Sigmoid colon (tissue), 7 donors: ENCODE measurements at places on chromosomes 2 and 18. TPM values are rescaled to one million over a fixed set of nuclear protein-coding genes. Genes with fewer than 3 reads are reported as not detected.
A peak's percentile ranks its signal among the peaks of the same experiment; 100 is the strongest.

The ZFAND2B gene
- 45.3 TPM for total RNA-seq

The EMILIN1 gene
- total RNA-seq: 225 TPM

The DYNC1I2 gene
- total RNA-seq: 133 TPM

The SLC23A3 gene
- total RNA-seq: 0.36 TPM

The SLC8A1 gene
- 337 TPM for total RNA-seq

The CD207 gene
- total RNA-seq: 0.71 TPM

The ZBTB7C gene
- total RNA-seq: 0.49 TPM

The SLC30A3 gene
- total RNA-seq: not detected

The GALM gene
- total RNA-seq: 35.2 TPM

The MAP3K20 gene
- 255 TPM for total RNA-seq

The MPHOSPH10 gene
- total RNA-seq: 21.0 TPM

The GCG gene
- not detected for total RNA-seq

GRCh38 chr2:178990533-178991241 is 59.2 kb downstream of the CCDC141 start:
- no peak for DNase-seq

- no peak for DNase-seq
Measured at GRCh38 chr2:117661619-117662018, 152.9 kb upstream of the DDX18 start.

GRCh38 chr2:220891405-220891804 is 680.7 kb downstream of the EPHA4 start:
- no peak for DNase-seq

DNA sequence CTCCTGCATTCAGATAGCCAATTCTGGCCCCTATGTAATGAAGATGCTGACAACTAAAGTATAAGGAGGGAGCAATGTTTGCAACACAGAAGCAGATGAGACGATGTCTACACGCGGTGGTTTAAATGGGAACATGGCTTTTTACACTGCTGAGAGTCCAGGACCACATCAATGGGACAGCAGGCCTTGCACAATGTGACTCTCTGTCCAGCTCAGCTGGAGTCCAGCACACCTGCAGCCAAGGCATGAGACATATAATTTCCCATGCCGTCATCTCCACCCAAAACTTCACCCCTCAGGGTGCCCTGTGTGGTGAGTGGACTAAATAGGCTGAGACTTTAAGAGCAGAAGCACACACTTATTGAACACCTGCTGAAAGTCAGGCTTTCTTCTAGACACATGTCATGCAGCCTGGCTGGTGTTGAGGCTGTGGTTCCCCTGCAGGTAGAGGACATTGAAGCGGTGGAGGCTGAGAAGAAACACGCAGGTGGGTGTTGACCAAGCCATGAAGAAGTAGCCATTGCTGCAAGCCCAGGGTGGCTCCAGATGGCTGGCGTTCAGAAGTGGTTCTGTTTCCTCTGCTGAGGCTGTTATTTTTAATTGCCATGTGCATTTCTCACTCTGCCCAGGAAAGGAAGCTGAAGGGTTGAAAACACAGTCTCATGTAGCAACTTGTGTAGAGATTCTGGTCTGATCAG is 345.6 kb downstream of the MYCN start:
- DNase-seq: no peak

DNA sequence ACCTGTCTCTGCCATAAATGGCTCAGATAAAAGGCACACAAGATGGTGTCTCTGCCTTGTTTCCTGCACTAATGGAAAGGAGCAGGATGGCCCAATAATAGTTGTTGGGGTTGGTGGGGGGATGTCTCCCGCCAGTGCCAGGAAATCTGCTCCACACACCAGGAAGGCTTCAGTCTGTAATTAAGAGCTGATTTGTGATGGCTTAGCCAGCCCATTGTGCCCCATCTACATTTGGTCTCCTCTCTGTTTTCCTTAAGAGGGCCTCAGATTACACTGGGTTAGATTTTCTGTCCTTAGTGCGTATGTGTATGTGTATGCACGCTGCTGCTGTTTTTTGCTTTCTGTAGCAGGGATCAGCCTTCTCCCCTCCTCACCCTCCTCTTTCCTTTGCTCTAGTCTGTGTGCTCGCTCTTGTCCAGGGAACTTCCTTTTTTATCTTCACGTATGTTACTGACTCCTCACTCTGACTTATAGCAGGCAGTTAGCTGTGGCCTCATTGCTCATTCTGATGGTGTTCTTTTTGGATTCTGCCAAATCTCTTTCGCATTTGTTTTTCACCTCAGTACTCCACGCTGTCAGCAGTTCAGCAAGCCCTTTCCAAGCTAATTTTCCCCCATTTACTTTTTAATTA is 33.4 kb upstream of the MGAT5 start:
- no peak for DNase-seq

DNA sequence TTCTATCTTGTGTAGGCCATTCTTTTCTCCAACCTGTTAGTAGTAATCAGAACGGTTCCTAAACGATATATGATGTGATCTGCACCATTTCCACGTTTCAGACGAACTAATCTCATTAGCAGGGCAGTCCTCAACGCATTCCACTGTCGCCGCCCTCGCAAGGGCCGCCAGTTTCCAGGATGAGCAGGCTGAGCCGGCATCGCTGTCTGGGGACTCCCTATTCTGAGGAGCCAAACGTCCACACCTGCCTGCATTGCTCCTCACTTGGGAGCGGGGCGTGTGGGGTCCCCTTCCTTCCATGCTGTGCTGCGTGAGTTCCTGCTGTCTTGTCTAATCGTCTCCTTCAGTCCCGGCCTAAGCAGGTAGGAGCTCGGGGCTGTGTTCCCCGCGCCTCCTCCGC is 76.6 kb downstream of the PSMG2 start:
- DNase-seq: no peak

- DNase-seq: peak; percentile 77
Measured at GRCh38 chr2:12769492-12770105, 52.9 kb downstream of the TRIB2 start.

DNA sequence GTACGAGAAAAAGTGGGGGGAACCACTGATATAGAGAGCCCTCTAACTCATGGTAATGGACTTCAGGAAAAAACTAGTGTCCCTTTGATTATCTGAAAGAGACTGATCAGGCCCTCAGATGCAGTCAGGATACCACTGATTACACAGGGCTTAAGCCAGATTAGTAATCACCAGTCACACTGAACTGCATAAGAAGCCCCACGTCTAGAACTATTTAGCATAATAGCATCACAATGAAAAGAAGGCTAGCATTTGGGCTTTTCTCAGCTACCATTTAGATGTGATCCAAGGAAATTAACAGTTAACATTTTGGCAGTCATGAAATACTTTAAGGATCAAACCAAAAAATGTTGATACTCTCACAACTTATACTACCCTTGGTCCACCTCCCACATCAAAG is 813.1 kb upstream of the POU3F3 start:
- no peak for DNase-seq

GRCh38 chr18:57660961-57661360 is 39.3 kb upstream of the NARS1 start:
- no peak for DNase-seq

DNA sequence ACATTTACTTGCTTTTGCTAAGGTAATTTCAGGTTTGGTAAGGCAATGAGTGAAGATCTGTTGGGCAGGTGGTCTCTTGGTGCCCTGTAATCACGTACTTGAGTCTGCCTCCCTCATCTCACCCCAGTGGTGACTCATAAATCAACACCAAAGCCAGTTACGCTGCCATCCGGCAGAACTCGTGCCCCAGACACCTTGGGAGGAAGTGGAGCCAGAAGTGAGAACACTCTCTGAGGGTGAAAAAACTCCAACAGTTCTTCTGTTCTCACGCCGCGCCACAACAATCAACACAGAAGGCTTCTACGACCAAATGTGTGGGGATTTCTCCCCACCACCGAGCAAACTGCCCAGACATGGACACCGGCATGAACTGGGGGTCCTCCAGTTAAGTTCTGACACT is 206.2 kb downstream of the ARL4C start:
- DNase-seq: peak; percentile 72

DNA sequence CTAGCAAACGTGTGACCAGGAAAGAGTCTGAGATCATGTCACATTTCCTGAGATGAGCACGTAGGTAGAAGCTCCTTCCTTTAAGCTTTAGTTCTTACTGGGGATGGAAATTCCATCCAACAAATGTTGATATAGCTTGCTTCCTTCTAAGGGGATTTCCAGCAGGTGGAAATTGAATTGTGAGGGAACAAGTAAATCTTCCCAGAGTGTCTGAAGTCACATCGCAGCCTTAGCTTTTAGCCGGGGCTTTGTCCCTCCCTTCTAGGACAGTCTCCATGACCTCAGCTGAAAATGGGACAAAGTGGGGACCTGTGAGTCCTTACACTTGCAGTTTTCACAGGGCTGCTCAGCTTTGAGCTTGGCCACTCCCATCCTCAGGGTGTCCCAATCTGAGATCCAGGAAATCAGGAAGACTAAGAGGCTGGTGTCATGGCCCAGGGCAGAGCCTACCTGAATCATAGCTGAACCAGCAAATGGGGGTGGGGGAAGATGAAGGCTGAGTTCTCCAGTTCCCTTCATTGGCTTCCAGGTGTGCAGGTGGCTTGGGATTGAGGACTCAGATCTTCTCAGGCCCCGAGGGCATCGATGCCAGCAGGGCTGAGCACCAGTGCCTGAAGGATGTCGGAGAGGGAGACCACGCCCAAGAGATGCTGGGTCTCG is 8.3 kb downstream of the PRKAG3 start:
- DNase-seq: no peak

DNA sequence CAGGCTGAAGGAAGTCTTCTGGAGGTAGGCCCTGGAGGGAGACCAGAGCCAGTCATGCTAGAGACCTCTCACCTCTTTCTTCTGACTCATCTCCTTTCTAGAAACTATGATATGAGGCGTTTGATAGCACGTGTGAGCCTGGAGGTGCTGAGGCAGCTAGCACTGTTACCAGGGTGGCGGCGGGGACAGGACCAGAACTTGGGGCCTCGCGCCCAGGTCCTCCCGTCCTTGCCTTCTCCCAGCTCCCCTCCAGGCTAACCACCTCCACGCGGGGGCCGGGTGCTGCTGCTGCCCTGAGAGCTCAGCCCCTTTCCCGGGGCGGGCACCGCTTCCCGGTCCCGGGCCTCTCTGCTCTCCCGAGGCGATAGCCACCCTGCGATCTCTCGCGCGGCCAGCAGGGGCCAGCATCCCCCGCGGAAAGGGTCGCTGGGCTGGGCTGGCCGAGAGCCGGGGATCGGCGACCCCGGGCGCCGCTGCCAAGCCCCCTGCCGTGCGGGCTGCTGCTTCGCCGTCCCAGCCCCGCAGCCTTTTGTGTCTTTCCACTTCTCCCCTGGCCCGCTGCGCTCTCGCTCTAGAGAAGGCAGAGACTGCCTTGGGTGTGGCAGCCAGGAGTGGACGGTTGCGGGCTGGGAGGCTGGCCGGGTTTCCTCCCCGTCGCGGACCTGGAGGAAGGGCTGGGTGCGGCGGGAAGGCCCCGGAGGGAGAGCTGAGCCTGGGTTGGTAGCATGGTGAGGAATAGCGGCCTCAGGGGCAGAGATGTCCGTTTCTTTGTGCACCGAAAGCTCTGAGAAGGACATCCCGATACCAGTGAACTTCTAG is 49.1 kb downstream of the TMEM17 start:
- peak; percentile 85 for DNase-seq

- no peak for DNase-seq
Measured at GRCh38 chr2:42492691-42493467, 903 bp downstream of the KCNG3 start.

- DNase-seq: no peak
Measured at GRCh38 chr18:25399554-25399953, 47.6 kb upstream of the ZNF521 start.

GRCh38 chr2:20222769-20223406 is 2.0 kb downstream of the SDC1 start:
- no peak for DNase-seq

- DNase-seq: peak; percentile 65
Measured at GRCh38 chr2:217951521-217952247, 51.1 kb downstream of the TNS1 start.

GRCh38 chr2:68384485-68385107 is 19.5 kb downstream of the PLEK start:
- DNase-seq: no peak

DNA sequence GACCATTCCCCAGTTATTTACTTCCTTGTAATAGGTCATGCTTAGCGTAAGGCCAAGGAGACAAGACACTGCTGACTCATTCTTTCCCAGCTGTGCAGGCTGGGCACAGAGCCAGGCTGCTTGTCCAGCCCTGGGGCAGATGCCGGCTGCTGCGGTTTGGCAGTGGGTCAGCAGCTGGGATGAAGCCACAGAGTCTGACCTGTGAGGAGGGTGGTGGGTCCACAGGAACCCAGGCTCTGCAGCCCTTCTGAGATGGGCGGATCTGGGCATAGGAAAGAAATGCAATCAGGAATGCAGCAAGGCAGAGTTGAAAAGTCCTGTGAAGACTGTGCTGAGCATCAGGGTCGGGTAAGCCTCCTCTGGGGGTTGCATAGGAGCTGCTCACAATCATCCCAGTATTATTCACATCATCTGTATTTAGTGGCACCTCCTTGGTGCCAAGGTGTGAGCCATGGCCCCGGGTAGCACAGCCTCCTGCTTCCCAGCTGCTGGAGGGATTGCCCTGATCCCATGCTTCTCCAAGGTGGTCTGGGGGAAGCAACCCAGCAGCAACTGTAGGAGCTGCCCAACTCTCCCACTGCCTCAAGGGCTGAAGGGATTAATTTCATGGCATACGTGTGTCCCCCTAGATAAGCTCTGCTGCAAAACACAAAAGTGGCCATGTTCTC is 139.0 kb downstream of the DDX1 start:
- DNase-seq: peak; percentile 96

- DNase-seq: no peak
Measured at GRCh38 chr18:23378302-23378686, 74.8 kb upstream of the RIOK3 start.

- peak; percentile 64 for DNase-seq
Measured at GRCh38 chr2:144999071-144999875, 479.4 kb upstream of the ZEB2 start.

GRCh38 chr18:48940854-48941611 is 9.7 kb downstream of the SMAD7 start:
- DNase-seq: no peak

GRCh38 chr2:48377646-48378045 is 152.3 kb upstream of the STON1 start:
- DNase-seq: no peak

DNA sequence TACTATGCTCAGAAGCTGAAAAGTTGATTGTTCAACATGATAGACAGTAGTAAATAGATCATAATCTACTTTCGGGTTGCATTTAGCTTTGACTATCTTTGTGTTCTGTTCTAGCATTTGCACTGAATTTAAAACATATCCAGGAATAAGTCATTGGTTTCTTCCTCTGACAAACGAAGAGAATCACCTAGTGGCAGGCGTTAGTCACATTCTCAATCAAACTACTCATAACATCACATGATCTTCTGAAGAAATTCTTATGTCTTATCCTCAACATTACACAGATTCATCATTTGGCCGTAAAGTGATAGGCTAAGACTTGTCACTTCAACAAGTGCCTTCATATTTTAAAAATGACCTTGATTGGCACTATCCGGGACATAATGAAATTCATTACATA is 63.6 kb upstream of the TTC21B start:
- DNase-seq: no peak

- DNase-seq: no peak
Measured at GRCh38 chr2:47300081-47300480, 102.9 kb upstream of the MSH2 start.

DNA sequence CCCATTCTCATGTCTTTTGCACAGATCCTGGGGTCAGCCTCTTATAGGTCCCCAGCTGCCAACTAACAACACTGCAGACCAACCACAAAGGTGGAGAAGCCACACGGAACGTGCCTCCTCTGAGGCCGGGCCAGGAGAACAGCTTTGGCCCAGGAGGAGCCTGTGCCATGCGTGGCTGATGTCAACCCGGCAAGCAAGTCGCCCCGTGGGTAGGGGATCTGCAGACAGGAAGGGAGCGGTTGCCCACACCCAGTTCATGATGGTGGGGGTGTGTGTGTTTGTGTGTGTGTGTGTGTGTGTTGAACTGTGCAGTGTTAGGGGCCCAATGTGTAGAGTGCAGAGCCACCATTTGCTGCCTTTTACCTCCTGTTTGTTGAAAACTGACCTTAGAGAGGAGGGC is 2.4 kb upstream of the CLEC4F start:
- no peak for DNase-seq
